ENCODE measurements at places on chromosomes 1 and 21.

GRCh38 chr1:28306301-28306949 lies 22.4 kb upstream of the MED18 start:
- no peaks in the 10 kb centered on the region for H3K27me3 ChIP-seq
- no peak overlapping the region for H3K4me3 ChIP-seq
- H3K4me1 ChIP-seq: peaks cover 8% of the 10 kb centered on the region
- DNase-seq: no peak

DNA sequence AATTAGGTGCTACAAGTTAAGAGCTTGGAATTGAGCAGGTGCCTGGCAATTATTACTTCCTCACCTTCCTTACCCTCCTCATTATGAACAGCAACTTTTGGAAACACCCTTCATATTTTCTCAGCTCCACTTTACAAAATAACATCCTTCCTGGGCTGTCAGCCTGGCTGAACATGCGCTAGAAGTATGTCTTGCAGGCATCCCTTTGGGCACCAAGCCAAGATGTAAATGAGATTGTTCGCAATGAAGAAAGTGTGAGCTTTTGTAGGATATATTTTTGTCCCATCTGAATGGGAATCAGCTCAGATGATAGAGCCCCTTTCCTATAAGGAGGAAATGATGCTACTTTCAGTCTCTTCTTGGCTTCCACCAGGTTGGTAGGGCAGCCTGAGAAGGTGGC lies 245.9 kb downstream of the KAZN start:
- no peak for DNase-seq
- H3K27ac ChIP-seq: no peak overlapping the region
- peaks cover 20% of the 10 kb centered on the region for H3K36me3 ChIP-seq
- H3K4me3 ChIP-seq: no peak overlapping the region

DNA sequence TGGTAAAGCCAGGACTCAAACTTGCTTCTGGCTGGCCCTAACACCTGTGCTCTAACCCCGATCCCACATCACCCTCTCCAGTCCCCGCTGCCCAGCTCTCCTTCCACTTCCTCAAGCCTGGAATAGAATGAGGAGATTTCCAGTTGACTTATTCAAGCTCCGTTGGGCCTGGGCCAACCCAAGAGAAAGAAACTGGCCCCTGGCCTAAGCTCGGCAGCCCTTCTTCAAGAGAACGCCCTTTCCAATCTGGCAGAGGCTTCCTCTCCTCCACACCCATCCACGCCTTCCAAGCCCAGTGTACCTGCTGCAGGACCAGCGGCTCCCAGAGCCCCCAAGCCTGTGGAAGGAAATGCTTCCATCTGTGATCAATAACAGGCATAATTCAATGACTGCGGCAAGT lies 51.9 kb downstream of the LRRN2 start:
- no peak overlapping the region for H3K4me3 ChIP-seq
- no peak overlapping the region for H3K27ac ChIP-seq
- no peaks in the 10 kb centered on the region for H3K36me3 ChIP-seq
- H3K4me1 ChIP-seq: peaks cover 25% of the 10 kb centered on the region
- DNase-seq: no peak
- peaks cover 40% of the 10 kb centered on the region for H3K27me3 ChIP-seq

- H3K27ac ChIP-seq: no peak overlapping the region
- no peaks in the 10 kb centered on the region for H3K36me3 ChIP-seq
- H3K27me3 ChIP-seq: no peaks in the 10 kb centered on the region
Observed at GRCh38 chr1:116671072-116671760, 3.7 kb upstream of the IGSF3 start.
